ENCODE measurements at places on chromosomes 11 and 22.

GRCh38 chr11:73439002-73439843, 63.0 kb downstream of the RELT start:
- no peak for DNase-seq

DNA sequence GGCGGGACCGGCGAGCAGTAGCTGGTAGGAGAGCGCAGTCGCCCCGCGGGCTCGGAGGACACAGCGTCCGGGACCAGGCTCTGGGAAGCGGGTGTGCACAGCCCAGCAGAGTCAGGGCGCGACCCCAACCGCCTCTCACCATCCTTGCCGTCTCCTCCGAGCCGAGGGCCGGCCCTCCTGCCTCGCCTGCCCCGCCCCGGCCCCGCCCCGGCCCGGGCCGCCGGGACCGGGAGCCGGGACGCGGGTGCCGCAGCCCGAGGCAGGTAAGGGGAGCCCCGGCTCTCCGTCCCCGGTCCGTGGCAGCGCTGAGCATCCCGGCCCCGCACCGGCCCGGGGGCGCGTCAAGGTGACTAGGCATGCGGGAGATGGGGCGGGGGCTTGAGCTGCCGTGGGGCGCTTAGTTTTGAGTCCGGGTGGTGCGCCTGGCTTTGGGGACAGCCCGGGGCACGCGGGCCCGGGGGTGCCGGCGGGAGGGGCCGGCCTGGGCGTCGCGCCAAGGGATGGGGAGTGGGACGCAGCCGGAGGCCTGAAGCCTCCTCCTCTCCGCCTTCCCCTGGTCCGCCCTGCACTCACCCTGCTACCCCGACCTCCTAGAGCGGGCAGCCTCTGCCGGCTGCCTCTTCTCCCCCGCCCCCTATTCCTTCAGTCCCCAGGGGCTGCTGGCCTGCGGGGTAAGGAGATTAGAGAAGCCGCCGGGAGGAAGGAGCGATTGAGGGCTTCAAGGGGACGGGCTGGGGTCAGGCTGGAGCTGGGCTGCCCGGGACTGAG, at the start of gene ABCG4:
ABCG4 (plus strand) TSS at position 35 of the 768 bp plus-strand sequence. CDS start 914 bp downstream, outside the sequence.
- DNase-seq: no peak

DNA sequence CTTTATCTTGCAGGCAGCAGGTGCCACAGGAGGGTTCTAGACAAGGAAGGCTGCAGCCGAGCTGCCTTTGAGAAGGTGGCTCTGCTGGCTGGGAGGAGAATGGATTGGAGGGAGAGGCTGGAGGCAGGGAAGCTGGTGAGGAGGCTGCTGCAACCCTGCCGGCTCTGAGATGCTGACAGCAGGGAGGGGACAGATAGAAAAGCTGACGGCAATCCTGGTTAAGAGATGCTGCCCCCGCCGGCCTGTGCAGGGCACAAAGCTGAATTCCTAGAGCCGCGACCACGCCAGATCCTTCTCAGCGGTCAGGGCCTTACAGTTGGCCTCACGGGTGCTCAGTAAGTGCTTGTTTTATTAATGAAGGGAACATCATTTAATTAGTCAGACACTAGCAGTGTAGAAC, 105.4 kb downstream of the CACNA1I start:
- DNase-seq: no peak

DNA sequence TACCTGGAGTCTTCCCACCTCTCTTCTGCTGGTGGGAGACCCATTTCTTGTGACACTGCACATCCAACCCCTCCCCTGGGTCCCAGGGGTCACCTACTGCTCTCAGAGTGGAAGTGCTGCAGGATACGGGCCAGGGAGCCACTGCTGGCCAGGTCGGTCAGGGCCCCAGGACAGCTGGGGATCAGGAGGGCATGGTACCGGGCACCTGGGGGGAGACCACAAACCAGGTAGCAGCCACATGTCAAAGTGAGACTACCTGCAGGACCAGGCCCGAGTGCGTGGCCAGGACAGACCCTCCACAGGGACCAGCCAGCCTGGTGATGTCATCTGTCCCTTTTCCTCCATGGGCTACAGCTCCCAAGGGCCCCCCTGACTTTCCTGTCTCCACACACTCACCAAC, 3.9 kb downstream of the GATD1 start:
- DNase-seq: no peak

- no peak for DNase-seq
Observed at GRCh38 chr11:85133636-85134035, 493.5 kb downstream of the DLG2 start.

- DNase-seq: no peak
Observed at GRCh38 chr22:37930952-37931440, 22.4 kb downstream of the C22orf23 start.

GRCh38 chr22:40116496-40117200, 61.1 kb upstream of the TNRC6B start:
- DNase-seq: no peak

DNA sequence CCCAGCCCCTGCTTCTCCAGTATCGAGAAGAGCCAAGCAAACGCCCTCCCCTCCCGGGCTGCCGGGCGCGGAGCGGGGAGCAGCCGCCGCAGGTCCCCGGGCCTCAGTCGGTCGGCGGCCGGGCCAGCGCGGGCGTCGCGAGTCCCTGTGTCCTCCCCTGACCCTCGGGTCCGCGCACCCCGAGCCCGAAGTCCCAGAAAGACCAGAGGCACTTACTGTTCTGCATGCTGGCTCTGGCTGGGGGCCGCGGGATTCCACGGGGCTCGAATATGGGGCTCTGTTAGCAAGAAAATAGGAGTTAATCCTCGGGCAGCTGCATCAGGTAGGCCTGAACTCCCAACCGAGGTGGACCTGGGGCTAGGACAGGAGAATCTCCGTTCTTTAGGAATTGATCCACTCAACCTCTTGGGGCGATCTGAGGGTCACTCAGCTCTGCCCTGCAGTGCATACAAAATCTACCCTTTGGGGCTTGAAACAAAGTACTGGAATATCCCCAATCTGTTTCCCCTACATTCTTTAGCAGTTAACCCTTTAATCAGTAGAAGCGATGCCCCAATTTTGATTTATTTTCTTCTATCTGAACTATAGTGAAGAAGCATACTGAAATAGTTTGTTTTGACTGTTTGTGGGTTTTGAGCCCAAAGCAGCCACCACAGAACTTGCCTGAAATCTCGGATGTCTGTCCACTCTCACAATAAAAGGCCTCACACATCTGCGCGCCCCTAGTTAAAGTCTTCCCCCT, 4.8 kb downstream of the PAX6 start:
- DNase-seq: no peak

DNA sequence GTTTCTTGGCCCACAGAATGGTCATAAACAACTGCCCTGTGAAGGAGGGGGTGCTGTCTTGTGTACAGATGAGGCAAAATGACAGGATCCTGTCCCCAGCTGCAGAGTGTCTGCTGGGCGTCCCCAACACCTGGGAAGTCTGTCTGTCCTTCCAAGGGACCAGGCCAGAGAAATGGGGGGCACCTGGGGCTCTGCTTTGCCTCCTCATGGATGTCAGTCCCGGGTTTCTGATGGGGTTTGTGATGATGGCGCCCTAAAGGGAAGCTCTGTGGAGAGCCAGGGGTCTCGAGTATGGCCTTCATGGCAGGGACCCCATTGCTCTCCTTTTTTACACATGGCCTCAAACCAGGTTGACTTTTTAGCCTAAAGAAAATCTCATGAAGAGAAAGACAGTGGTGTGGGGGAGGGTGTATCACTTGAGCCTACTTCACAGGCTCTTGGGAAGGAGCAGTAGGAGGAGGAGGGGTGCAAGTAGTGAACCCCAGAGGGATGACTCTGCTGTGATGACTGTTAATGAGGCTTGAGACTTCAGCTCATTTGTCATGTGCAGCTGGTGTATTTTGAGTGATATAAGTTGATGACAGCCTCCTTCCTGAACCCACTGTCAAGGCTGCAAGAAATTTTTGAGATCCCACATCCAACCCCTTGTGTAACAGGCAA, 40.6 kb upstream of the TUB start:
- no peak for DNase-seq

- peak; percentile 16 for DNase-seq
Observed at GRCh38 chr11:130414107-130415080, 14.0 kb downstream of the ADAMTS8 start.

- peak; percentile 92 for DNase-seq
Observed at GRCh38 chr11:129960216-129961214, 42.1 kb downstream of the PRDM10 start.

DNA sequence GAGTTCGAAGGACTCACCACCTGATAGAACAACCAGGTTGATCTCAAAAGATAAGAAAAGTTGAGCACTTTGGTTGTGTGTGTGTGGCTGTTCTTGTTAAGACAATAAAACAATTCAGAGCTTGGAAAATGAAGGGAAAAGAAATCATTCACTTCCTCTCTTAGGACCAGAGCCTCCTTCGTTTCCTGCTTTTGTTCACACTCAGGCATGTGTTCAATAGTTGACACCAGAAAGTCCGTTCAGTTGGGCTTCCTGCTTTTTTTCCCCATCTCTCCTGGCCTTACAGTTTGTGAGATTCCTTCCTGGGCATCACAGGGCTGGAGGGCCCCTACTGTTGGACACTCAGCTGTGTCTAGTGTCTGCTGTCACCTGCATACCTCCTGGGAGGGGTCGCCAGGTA, 48.0 kb downstream of the TSPAN18 start:
- no peak for DNase-seq

- no peak for DNase-seq
Observed at GRCh38 chr11:133524488-133524887, 7.8 kb downstream of the OPCML start.

- no peak for DNase-seq
Observed at GRCh38 chr11:68312117-68312779, at the start of gene LRP5. Gene LRP5, plus strand, starts transcription at chr11:68312591. Its CDS starts 124 bp downstream, at chr11:68312715.

DNA sequence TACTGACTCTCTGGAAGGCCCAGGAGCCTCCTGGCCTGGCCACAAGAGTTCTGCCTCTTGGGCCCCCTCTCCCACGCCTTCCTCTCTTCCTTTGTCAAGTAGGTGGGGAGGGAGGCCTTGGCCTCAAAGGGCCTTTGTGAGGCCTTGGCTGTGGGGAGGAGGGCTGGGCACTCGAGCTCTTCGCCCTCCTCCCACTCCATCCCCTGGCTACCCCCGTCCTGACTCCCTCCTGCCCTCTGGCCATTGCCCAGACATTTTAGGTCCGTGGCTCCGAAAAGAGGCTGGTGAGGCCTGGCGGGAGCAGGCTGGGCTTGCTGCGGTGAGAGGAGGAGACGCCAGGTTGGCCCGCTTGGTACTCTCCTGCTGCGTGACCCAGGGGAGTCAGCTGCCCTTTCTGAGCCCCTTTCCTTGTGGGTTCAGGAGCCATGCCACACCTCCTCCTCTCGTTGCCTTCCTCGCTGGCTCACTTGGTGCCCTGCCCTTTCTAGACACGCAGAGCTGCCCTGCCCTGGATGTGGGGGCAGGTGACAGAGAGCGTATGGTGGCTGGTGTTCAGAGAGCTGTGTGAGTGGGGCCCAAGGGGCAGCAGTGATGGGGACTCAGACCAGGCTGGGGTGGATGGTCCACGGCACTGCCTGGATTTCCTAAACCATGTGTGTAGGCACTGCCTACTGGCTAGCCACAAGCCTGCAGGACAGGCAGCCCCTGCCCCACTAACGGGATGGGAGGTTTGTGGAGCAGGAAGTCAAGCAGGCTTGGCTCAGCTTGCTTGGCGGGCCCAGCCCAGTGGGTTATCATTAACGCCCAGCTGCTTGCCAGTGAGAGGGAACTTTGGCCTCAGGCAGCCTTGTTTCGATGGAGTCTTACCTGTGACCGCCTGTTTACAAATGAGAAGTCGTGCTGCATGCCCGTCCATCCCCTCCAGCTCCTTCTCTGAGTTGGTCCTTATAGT, 15.8 kb upstream of the OMP start:
- DNase-seq: no peak

DNA sequence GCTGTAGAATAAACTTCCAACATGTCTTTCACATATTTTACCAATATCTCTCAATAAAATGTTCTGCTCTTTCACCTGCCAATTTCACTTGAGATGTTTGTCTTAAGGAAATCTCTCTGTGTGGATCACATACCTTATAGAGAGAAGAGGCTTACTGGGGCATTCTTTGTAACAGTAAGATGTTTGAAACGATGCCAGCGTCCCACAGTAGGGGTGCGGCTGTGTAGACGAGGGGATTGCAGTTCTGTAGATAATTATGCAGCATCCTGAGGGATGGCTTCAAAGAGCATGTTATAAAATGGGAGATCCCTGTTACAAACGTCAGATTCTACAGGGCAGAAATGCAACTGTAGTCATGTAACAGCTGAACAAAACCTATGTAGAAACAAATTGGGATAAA, 200.0 kb downstream of the TBC1D22A start:
- no peak for DNase-seq

- no peak for DNase-seq
Observed at GRCh38 chr22:44584256-44584902, 86.3 kb upstream of the RTL6 start.

GRCh38 chr11:74171630-74171968, 510 bp downstream of the PPME1 start:
- no peak for DNase-seq

DNA sequence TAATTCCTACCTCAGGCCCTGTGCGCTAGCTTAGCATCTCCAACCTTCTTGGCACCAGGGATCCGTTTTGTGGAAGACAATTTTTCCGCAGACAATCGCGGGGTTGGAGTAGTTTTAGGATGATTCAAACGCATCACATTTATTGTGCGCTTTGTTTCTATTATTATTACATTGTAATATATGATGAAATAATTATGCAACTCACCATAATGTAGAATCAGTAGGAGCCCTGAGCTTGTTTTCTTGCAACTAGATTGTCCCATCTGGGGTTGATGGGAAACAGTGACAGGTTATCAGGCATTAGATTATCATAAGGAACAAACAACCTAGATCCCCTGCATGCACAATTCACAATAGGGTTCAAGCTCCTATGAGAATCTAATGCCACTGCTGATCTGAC, 52.3 kb downstream of the AMOTL1 start:
- DNase-seq: no peak

- no peak for DNase-seq
Observed at GRCh38 chr11:102610200-102610599, 14.9 kb downstream of the MMP20 start.

DNA sequence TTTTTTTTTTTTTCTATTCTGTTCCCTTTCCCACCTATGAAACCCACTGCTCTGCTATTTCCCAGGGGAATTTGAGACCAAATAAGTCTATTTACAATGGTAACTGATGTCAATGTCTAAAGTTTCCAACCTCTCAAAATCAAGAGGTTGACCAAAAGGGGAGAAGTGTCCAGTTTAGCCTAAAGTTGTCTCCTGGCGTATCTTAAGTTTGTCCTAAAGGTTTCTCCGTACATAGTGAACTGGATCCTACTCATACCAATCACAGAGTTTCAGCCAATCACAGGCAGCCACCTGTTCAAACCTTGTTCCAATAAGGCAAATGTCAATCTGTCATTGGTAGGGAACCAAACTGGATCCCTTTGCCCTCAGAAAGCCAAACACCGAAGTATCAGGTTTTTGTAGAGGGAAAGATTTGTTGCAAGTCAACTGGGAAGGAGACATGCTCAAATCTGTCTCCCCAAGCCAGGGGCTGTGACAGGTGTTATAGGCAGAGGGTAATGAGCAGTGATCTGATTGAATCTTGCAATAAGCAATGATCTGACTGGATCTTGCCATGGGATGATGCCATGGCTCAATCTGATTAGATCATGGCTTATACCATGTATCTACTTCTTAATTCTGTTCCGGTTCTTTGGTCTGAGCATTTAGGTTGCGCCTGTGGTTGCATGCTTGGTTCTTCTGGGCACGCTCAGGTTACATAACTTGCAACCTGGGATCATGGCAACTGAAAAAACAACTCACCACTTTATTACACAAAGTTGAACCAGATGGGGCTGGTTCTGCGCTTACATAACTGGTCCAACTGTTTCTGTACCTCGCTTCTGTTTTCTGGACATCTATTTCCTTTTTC, 1.1 kb upstream of the VPS37C start:
- DNase-seq: peak; percentile 48

All from HT1080 (cell line).